ENCODE measurements at places on chromosomes 6 and 20. TPM values are rescaled to one million over a fixed set of nuclear protein-coding genes. Genes with fewer than 3 reads are reported as not detected.

DNA sequence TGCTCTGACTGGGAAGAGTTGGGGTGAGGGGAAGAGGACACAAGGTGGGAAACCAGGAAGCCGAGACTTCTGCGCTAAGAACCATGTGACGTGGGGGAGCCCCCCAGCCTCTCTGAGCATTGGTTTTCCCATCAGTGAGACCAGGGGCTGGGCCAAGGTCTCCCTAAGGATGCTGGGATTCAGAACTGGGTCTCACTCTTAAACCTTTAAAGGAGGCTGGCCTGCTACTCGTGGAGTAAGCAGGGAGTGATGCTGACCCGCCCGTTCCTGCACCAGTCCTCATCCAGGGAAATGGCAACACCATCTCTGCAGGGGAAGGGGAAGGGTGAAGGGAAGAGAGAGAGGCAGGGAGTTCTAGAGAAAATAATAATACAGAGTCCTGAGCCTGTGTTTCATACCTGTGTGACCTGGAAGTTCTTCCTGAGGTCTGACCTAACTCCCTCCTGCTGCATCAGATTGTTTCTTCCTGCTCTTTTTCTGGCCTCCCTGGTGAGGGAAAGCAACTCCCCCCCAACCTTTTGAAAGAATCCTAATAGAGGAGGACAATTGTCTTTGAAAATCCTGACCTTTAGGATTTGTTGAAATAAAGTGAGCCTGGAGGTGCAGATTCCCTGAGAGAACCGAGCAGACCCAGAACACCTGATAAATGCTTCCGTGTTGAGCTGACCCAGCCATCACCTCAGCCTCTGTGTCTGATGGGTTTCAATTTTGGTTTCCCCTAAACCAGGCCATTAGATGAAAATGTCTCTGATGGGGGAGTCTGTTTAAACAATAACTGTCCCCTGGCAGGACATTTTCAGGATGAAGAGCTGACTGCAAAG, 3.0 kb upstream of the GRM4 start:
- H3K27ac ChIP-seq, result no peak overlapping the region
- peaks cover 84% of the 10 kb centered on the region for H3K27me3 ChIP-seq
- peaks cover 4% of the 10 kb centered on the region for H3K4me1 ChIP-seq
- no peak overlapping the region for H3K4me3 ChIP-seq
- no peak for DNase-seq

DNA sequence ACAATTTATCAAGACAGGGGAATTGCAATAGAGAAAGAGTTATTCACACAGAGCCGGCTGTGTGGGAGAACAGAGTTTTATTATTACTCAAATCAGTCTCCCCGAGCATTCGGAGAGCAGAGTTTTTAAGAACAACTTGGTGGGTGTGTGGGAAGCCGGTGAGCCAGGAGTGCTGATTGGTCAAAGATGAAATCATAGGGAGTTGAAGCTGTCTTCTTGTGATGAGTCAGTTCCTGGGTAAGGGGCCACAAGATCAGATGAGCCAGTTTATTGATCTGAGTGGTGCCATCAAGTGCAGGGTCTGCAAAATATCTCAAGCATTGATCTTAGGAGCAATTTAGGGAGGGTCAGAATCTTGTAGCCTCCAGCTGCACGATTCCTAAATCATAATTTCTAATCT, 50.0 kb upstream of the ECI2 start:
- H3K27ac ChIP-seq, result no peak overlapping the region
- no peaks in the 10 kb centered on the region for H3K36me3 ChIP-seq
- H3K4me1 ChIP-seq, result no peaks in the 10 kb centered on the region

- H3K27me3 ChIP-seq, result no peaks in the 10 kb centered on the region
- no peaks in the 10 kb centered on the region for H3K36me3 ChIP-seq
- DNase-seq, result peak; percentile 66
- peaks cover 16% of the 10 kb centered on the region for H3K4me1 ChIP-seq
These were observed 41.2 kb downstream of the HIVEP2 start for GRCh38 chr6:142903812-142904211.

The LY6G6C gene
- total RNA-seq, result not detected

The METTL24 gene
- total RNA-seq, result not detected

The TRAPPC3L gene
- total RNA-seq, result not detected

All from IMR-90 (cell line).